Right ventricle myocardium superior (tissue), 1 donor: ENCODE measurements at places on chromosomes 2 and 18. TPM values are rescaled to one million over a fixed set of nuclear protein-coding genes. Genes with fewer than 3 reads are reported as not detected.

DNA sequence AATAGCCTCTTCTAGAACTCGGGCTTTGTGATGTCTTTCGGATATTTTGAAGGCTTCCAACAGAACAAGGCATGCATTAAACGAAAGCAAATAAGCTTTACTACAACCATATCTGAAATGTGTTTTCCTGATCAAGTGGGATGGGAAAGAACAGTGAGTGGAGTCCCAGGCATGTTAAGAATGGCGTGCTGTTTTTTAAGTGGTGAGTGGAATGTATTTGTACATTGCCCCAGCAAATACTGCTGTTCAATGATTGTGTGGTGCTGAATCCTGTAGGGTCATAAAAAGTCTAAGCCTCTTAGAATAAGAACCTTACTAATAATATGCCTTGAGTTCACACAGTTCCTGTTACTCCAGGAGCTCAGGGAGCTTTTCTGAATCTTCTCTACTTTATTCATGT lies 52.5 kb downstream of the POMC start:
- DNase-seq = no peak

DNA sequence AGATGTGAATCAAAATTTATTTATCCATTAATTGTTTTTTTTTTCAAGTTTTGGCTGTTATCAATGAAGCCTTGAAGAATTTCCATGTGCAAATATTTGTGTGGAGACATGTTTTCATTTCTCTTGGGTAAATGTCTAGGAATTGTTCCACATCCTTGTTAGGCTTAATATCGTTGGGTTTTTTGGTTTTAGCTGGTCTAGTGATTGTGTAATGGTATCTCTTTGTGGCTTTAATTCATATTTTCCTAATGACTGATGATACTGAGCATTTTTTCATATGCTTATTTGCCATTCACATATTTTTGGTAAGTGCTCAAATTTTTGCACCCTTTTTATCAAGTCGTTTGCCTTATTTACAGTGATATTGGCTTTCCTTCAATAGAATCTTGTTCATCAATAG lies 250.3 kb upstream of the EPHA4 start:
- DNase-seq = no peak

- no peak for DNase-seq
These were observed 12.3 kb upstream of the AGXT start for GRCh38 chr2:240856151-240856980.

- DNase-seq = no peak
These were observed 111.0 kb upstream of the SALL3 start for GRCh38 chr18:78868330-78869316.

Gene GATA6
- 56.0 TPM for total RNA-seq

Gene PDE1A
- 11.4 TPM for total RNA-seq
